Stimulated activated CD4-positive, alpha-beta T cell treated with anti-CD3 and anti-CD28 coated beads, Interleukin-1b, Interleukin-23, amount 100 ng/mL, for 1 hour (primary cell): ENCODE measurements at places on chromosomes 2 and 18.
A peak's percentile ranks its signal among the peaks of the same experiment; 100 is the strongest.

- no peak for DNase-seq
These were observed 132.2 kb downstream of the TDRD15 start for GRCh38 chr2:21256006-21256405.

GRCh38 chr2:200963124-200963917 is at the start of gene ORC2:
ORC2 (minus strand) TSS chr2:200963660; CDS start chr2:200958123, 5,537 bp downstream.
- peak; percentile 85 for DNase-seq

- DNase-seq = no peak
These were observed 165.3 kb downstream of the RNF152 start for GRCh38 chr18:61727241-61728193.

GRCh38 chr2:239152239-239152915 is 248.4 kb downstream of the HDAC4 start:
- no peak for DNase-seq

DNA sequence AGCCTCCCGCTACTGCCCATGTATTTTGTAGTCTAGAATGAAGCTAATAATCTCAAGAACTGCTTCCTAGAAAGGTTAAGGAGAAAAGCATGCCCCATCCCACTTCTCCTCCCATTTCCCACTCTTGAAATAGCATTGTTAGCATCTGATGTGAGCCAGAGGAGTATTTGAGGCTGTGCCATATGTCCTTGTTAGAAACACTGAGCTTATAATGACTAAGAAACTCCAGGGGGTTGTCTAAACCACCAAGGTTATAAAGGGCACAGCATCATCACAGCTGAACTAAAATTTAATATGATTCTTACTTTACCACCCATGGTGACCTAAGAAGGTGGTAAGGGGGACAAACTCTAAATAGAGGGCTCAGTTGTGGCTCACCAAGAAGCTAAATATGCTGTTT is 16.6 kb downstream of the TSPYL6 start:
- DNase-seq = no peak
